NCI-H2171 (cell line): ENCODE measurements at places on chromosomes 1 and 21.

GRCh38 chr1:210951279-210951678 lies 182.7 kb downstream of the KCNH1 start:
- no peak for DNase-seq

GRCh38 chr1:107782217-107782845 lies 182.6 kb downstream of the VAV3 start:
- peak; percentile 38 for DNase-seq

DNA sequence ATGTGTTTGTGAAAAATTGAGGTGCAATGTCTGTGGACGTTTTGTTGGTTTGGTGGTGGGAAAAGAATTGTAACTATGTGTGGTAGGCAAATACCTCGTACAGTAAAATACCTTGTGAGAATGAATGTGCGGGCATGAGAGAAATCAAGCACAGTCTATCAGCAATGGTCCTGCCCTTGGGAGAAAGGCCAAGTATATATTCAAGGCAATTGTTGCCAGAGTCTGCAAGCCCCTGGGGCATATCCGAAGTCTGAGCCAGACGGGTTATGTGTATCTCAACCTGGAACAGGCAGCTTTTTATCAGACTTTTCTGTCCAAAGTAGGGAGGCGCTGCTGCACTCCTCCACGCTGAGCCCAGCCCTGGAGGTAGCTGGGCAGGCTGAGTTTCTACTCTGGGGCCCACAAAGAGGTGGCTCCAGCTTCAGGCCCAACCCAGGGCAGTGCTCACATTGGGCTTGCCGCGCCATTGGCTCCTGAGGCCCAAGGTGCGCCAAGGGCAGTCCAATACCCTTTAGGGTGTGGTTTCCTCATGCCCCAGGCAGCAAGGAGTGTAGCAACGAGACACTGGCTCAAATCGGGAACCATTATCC lies 9.4 kb upstream of the GNL2 start:
- no peak for DNase-seq

DNA sequence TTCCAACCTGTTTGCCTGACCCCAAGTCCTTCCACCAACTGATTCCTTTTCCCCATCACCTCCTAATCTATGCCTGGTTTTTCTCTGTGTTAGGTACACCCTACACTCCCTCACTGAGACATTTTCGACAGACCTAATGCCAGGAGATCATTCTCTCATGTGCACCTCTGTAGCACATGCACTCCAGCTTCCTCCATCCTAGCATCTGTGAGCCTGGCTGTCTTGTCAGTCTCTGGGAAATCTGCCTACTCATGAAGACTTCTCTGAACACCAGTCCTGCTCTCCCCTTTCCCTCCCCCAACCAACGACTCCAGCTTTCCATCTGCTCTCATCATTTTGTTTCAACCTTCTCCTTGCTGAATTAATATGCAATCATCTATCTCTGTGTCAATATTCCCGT lies 987 bp downstream of the MED8 start:
- DNase-seq = no peak

- DNase-seq = no peak
These were observed 396.6 kb downstream of the NPHP4 start for GRCh38 chr1:5595531-5596170.

- DNase-seq = no peak
These were observed 136.4 kb upstream of the COL6A1 start for GRCh38 chr21:45845063-45845769.

DNA sequence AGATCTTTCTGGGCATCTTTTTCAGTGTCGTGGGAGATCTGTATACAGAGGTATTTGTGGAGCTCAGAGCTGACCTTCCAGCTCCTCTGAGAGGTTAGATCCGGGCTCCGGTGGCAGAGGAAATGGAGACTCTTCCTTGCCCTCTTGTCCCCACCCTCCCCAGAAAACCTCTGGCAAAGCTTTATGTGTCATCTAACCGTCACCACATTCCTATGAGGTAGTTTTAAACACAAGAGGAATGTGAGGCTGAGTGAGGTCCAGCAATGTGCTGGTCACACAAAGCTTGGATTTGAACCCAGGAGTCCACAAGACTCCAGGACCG lies 1.2 kb downstream of the CD160 start:
- no peak for DNase-seq

DNA sequence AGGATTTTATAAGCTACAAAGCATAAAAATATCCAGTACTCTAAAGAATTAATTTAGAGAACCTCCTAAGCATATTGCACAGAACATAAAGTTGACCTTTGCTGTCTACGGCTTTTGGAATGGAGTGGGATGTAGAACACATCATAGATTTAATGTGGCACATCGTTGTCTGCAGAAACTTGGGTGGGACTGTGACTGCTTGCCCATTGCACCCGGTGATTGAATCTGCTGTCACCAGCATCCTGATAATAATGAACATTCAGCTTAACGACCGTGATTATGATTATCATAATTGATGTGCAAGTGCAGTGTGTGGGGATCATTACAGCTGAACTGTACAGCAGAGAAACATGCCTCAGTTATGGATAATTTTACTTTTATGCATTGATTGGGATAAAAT lies 181.9 kb downstream of the SPATA17 start:
- no peak for DNase-seq

GRCh38 chr1:221125976-221126375 lies 246.7 kb downstream of the HLX start:
- no peak for DNase-seq

DNA sequence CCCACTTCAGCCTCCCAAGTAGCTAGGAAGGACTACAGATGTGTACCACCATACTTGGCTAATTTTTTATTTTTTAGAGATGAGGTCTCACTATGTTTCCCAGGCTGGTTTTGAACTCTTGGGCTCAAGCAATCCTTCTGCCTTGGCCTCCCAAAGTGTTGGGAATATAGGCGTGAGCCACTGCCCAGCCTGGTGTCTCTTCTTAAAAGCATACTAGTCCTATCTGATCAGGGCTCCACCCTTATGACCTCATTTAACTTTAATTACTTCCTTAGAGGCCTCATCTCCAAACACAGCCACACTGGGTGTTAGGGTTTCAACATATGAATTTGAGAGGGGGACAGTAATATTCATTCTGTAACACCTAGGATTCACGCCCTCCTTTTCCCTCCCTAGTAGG lies 130.9 kb downstream of the GLIS1 start:
- DNase-seq = no peak

DNA sequence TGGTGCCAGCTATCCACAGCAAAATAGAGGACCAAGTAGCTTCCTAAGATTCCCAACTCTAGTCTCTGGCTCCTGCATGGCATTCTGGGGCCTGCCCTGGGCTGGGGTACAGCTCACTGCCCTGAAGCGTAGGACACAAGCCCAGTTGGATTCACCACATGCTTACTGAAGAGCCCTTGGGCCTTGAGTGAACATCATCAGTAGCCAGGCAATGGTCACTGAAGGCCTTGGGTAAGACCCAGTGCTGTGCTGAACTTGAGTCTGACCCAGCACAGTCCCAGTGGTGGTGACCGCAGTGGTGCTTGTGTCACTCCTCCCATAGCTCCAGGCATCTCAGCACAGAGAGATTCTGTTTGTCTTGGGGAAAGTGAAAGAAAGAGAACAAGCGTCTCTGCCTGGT lies 7.7 kb upstream of the LCE3A start:
- no peak for DNase-seq

DNA sequence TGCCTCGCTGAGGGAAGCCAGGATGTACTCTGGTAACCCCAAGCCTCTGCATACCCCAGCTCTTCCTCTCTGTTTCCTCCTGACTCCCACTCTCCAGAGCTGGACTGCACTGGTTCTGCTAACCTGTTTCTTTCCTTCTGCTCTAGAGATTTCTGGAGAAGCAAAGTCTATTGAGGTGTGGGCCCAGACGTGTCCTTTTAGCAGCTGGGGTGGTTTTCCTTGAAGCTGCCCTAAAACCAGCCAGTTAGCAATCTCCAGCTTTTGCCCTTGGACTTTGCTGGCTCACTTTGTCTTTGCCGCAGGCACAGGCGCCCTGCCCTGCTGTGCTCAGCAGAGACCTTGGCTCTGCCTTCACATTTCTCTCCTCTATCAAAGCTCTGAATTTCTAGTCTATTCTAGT lies 171.8 kb upstream of the IVNS1ABP start:
- no peak for DNase-seq

- no peak for DNase-seq
These were observed 49.5 kb downstream of the CHD1L start for GRCh38 chr1:147292012-147292411.

- no peak for DNase-seq
These were observed 5.3 kb downstream of the PTTG1IP start for GRCh38 chr21:44867999-44868700.

DNA sequence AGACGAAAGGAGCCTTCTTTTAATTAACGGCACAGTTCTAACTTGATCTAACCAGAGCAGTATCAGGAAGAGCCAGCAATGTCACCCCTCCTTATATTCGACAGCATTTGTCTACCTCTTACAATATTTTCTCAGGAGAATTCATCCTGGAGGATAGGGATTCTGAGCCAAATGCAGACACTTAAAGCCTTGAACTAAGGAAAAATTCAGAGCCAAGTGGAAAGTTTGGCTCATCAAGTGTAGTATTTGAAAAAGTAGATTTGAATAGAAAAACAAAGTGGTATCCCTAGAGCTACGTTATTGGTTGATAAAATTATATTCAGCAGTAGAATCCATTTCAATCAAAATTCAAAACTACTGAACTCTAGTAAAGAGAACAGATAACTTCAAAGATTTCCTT lies 732.0 kb upstream of the ADGRL2 start:
- DNase-seq = no peak

DNA sequence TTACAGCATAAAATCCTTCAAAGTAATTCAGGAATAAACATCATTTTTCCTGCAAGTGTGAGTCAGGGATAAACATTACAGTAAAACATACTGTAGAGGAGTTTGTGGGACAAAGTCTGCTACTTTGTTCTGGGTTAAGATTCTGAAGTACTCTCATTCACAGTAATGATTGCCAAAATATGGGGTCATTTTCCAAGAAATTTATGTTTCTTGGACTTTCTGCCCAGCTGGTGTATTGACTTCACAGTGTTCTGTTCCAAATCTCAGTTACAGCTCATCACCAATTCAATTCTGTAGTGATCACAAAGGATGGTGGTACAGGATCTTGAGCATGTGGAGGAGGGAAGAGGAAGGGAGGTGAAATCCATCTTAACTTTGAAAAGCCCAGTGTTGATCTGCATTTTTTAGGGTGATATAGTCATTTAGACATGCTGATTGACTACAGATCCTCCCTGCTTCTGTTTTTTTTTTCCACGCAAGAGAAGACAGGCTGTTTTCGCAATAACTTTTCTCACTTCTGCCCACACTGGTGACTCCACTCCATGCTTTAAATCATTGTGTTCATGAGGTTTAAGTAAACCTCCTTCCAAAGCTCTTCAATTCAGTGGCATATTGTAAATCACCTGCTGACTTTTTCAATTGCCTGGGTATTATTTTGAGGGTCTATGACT lies 60.4 kb upstream of the C1orf53 start:
- no peak for DNase-seq

- DNase-seq = no peak
These were observed 95.5 kb upstream of the IVNS1ABP start for GRCh38 chr1:185412385-185413087.

GRCh38 chr21:26965907-26966581 lies 844 bp downstream of the ADAMTS5 start:
- DNase-seq = peak; percentile 21

DNA sequence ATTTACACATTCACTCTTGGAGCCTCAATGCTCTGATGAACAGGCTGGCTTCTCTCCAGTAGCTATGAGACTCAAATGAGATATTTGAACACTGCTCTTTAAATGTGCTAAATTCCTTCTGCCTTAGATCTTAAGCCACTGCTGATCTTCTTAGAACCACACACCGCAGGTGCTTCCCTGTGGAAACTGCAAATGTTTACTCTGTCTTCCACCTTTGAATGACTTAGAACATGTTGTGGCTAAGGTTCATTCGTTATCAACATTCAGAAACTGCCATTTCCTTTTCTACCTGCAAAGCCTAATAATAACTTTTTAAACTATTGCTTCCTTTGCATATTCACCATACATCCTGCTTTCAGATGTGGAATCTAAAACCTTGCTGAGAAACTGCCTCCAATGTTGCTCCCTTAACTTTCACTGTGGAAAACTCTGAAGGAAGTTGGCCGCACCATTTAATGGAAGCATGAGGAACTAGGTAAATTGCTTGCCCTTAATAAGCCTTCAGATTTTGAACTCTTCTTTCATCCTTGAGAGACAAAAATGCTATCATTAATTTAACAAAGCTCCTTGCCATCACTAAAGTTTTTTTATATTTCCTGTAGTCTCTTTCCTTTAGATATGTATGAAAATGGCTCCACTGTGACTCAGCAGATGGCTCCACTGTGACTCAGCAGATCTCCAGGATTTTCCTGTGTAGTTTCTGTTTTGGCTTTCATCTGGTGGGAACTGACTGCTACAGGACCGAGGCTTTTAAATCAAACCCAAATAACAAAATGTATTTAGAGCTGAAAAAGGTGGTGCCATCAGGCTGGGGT lies 143.8 kb downstream of the TNFSF18 start:
- no peak for DNase-seq

DNA sequence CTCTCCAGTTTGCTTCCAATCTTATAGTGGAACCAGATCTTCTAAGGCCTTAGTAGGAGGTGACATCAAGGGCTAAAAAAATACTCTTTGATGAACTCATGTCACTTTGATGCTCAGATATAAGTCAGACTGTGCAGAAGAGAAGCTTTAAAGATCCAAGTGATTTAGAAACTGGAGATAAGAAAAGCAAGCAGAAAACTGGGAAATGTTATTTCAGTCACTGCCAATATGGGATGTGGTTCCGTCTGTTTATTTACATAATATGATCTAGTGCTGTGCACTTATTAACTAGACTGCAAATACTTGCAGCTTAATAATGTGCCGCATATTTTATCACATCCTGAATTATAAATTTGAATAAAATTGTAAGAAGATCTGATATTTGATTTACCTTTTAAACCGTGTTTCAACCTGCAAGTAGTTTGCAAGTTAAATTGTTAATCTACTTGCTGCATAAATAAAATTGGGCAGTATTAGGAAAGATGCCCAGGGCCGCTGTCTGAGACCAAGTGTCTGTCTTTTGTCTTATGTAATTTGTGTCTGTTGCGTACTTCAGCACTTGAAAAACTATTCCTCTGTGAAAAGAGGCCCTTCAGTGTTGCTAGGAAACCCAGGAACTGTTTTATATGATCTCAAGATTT lies 29.6 kb downstream of the CXADR start:
- DNase-seq = no peak

GRCh38 chr1:95954585-95954984 lies 720.6 kb downstream of the RWDD3 start:
- no peak for DNase-seq

- no peak for DNase-seq
These were observed 102.0 kb downstream of the LHX9 start for GRCh38 chr1:198019126-198019525.

- DNase-seq = no peak
These were observed 38.8 kb downstream of the HMGB4 start for GRCh38 chr1:33902486-33903209.

GRCh38 chr1:13570924-13571323 lies 12.7 kb upstream of the PDPN start:
- DNase-seq = no peak

- DNase-seq = no peak
These were observed 3.4 kb downstream of the POU3F1 start for GRCh38 chr1:38043036-38043747.
